Effector CD4-positive, alpha-beta T cell (primary cell): ENCODE measurements at places on chromosomes 3 and 15.
A peak's percentile ranks its signal among the peaks of the same experiment; 100 is the strongest.

DNA sequence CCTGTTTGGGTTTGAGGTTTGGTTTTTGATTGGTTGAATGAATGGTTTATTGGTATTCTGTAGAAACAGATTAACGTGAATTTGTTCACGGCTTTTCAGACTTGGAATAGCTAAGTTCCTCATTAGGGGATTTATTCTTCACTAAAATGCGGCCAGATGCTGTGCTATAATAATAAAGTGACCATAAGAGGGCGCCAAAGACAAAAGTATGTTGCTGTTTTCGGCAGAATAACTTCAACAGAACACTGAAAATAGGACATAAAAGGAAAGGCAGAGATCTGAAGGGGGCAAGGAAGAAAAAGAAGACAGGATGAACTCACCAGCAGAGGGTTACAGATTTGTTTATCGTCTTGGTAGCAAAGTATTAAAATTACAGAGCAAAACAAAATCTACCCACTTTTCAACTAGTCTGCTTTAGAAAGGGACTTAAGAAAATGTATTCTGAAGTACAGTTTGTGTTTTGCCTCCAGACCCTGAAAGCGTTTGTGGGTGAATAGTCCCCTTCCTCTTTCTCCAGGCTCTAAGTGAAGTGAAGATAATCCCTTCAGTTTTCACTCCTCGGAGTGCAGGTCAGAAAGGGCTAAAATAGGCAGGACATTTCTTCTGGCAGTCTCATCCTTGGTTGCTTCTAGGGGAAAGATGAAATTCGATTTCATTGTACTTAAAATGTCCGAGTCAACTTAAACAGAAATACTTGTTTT, 147.6 kb downstream of the IL20RB start:
- no peak for DNase-seq

- no peak for DNase-seq
Observed at GRCh38 chr3:107421170-107421792, 44.0 kb downstream of the CCDC54 start.

DNA sequence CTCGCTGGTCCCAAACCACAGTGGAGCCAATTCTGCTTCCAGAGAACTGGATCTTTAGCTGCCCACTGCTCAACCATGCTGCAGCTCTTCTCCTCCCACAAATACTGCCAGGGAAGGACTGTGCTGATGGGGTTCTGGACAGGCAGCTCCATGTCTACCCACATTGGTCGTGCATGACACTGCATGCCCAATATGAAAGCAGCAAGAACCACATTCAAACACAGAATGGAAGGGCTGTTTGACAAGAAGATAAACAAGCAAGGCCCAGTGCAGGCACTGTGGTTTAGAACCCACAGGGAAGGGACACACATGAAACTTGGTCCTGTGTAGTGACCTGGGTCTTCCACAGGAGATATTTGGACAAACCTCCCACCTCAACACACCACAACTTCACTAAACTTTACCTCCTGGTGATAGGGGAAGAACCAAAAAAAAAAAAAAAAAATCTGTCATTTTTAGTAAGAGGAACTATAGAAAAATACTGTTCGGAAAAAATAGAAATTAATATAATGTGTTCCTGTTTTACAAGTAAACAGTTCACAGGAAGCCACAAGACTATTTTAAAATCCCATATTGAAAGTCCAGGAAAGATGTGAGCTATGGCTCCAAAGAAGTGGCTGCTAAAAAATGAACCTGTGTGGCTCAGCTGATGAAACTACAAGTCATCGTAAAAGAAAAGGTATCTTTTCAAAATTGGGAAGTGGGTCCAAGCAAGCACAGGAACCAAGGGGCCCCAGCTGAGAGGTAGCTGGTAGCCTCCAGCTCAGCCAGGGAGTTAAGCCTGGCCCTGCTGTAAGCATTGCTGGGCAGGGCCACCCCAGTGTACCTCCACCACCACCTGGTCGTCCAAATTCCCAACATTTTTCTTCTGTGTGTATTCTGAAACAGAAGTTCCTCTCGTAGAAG, 77.7 kb upstream of the ACAN start:
- no peak for DNase-seq

DNA sequence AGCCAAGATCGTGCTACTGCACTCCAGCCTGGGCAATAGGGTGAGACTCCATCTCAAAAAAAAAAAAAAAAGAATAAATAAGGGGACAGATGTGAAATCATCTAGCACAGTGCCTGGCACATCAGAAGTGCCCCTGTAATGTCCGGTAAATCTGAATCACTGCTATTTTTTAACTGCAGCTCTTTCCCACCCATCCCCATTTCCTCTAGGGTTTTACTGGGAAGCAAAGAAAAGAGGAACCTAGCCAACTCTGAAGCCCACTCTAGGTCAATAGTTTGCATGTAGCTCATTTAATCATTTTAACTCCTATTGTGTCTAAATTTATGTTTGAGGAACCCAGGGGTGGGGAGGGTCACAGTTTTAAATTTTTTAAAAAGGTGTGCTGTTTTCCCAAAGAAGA, 26.0 kb downstream of the MAGI1 start:
- no peak for DNase-seq

DNA sequence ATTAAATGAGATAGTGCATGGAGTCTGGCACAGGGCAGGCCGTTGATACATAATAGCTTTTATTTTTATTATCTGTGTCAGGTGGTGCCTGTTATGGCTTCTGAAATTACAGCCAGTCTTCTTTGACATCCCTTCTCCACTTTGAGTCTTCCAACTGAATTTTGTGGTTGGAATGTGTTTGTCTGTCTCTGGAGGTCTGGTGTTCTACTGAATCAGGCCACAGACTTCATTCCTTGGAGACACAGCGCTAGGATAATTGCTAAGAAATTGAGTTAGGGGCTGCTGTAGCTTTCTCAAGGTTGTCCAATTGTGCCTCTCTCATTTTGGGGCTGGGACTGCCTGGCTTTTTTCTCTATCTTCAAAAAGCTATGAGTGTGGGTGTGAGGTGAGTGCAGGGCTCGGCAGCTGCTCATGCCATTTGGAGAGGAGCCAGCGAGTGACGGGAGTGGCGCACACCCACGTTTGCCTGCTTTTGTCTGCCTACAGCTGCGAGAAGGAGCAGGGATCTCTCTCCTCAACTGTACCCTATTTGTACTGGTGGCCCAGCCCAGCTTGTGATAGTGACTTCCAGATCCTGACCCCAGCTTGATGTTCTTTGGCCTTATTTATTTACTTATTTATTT, 49.8 kb upstream of the SYN2 start:
- no peak for DNase-seq

DNA sequence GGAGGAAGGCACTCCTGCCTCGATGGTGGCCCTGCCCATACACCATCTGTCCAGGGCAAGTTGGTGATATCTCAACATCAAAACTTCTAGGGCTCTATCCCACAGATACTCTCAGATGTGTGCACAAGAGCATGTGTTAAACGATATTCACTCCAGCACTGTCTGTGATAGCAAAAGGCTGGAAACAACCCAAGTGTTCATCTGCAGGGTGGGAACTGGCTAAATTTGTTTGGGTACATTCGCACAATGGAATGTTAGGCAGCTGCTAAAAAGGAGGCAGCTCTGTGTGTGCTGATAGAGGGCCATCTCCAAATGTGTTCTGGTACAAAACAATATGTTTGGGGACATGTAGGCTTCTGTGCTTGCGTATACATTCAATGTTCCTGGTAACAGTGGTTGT, 19.8 kb downstream of the IGDCC4 start:
- no peak for DNase-seq

- no peak for DNase-seq
Observed at GRCh38 chr3:26984416-26985390, 362.1 kb downstream of the LRRC3B start.

GRCh38 chr3:136135039-136135802, 60.9 kb downstream of the MSL2 start:
- no peak for DNase-seq

- no peak for DNase-seq
Observed at GRCh38 chr3:159186581-159186980, 384.7 kb downstream of the MFSD1 start.

GRCh38 chr3:4988983-4989834, 10.0 kb downstream of the BHLHE40 start:
- no peak for DNase-seq

DNA sequence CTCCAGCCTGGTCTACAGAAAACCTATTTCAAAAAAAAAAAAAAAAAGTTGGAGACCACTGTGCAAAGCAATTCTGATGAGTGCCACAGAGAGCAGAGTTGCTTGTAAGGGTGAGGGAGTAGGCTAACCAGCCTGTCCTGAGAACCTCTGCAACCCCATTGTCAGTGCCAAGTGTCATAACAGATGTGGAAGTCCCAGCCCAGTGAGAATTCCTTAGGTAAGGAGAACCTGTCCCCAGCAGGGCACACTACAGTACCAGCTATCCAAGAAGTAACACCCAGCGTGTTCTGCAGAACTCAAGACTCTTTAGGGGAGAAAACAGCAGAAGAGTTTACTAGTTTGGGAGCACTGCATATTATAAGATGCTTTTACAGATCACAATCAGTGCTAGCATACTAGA, 156.3 kb downstream of the LIPC start:
- DNase-seq = no peak

GRCh38 chr15:33008284-33008995, 186.1 kb downstream of the FMN1 start:
- DNase-seq = no peak

- DNase-seq = no peak
Observed at GRCh38 chr3:16802389-16802788, 82.4 kb upstream of the PLCL2 start.

DNA sequence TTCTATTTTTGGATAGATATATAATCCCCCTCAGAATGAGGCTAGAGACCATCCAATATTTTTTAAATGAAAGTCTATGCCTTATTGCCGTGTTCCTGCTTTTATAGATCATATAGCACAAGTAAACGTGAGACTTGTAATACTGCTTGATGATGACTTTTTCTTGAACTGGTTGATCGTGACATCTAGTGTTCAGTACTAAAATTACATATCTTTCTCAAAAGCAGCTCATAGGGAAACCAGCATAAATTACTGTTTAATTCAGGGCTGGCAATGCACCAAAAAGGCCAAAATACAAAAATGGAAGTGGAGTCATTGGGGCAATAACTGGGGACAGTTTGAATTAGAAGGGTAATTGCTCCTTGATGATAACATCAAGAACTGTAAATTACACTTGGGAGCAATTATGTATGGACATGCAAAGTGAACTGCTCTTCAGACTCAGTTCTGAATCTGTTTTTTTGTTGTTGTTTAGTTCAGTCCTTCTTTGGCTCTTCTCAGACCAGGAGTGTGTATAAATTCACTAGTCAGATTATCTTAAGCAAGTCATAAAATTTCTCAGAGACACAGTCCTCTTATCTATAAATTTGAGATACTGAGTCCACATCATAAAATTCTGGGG, 325.3 kb downstream of the THSD4 start:
- no peak for DNase-seq

DNA sequence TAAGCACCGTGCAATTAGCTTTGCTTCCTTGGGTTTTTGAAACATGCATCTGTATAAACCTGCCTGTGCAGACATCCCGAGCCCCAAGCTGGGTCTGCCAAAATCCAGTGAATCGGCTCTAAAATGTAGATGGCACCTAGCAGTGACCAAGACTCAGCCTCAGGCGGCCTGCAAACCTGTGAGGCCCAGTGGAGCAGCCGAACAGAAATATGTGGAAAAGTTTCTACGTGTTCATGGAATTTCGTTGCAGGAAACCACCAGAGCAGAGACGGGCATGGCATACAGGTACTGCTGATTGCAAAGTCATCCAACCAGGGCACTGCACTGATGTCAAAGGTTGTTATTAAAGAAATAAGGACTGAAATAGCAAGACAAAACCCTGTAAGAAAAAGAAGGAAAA, 22.8 kb downstream of the KCNAB1 start:
- no peak for DNase-seq

GRCh38 chr15:86855307-86856291, 775.9 kb downstream of the AGBL1 start:
- no peak for DNase-seq

- DNase-seq = no peak
Observed at GRCh38 chr15:67187351-67187854, 67.1 kb downstream of the AAGAB start.

DNA sequence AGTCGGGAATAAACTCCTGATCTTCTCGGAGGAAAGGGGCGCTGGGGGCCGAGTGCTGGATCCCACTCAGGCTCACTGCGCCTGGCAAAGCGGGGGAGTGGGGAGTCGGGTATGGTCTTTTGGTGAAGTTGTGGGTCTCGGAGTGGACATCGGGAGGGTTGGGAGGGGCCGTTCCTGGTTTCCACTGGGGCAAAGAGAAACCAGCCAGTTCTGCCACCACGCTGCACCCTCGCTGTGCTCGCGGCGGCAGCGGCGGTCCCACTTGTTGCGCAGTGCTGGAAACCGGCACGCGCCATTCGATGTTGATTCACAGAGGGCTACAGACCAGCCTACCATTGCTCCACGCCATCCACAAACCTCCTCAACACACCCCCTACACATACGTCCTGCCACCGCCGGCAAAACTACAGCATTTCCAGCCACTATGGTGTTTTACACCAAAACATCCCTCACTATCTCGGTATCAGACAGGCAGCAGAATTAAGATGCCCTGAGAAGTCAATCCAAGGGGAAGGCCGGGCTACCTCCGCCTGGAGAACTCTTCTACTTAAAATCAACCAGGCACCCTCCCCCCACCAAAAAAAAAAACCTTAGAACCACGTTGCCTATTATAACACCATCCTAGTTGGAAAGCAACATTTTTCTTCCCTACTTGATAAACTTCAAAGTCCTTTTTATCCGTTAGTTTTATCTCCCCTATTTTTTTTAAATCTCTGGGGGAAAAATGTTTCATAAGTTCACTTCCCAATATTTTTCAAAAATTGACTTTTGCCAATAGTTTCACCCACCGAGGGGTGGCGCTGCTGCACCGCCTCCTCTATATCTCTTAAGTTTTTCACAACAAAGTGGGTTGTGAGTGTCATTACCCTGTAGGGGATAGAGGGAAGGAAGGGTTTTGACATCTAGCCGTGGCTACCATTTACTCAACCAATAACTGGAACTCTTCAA, 3.6 kb downstream of the BCL6 start:
- DNase-seq = peak; percentile 65

DNA sequence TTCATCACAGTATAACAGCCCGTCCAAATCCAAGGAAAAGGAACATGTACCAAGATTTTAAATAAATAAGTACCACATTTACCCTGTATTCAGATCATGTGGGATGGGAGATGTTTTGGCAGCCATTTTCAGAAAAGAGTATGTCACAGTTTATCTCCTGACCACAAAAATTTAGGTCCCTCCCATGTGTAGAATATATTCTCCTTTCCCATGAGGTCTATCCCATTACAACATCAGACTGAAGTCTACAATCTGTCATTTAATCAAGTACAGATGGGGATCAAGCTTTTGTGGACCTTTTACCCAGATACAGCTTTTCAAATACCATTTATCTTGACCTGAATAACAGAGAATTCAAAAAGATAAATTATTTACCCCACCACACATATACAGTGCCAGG, 444.5 kb downstream of the PLOD2 start:
- no peak for DNase-seq

GRCh38 chr3:64344721-64345207, 119.5 kb upstream of the PRICKLE2 start:
- DNase-seq = no peak

- DNase-seq = no peak
Observed at GRCh38 chr15:64050281-64051092, 4.2 kb upstream of the DAPK2 start.

- DNase-seq = no peak
Observed at GRCh38 chr3:127409421-127410136, 121.7 kb upstream of the PRR20G start.
